Activated CD8-positive, alpha-beta memory T cell treated with anti-CD3 and anti-CD28 coated beads for 4 hours (primary cell): ENCODE measurements at places on chromosomes 12 and 14.
A peak's percentile ranks its signal among the peaks of the same experiment; 100 is the strongest.

GRCh38 chr14:52992236-52992870 lies 41.5 kb upstream of the FERMT2 start:
- DNase-seq = no peak

DNA sequence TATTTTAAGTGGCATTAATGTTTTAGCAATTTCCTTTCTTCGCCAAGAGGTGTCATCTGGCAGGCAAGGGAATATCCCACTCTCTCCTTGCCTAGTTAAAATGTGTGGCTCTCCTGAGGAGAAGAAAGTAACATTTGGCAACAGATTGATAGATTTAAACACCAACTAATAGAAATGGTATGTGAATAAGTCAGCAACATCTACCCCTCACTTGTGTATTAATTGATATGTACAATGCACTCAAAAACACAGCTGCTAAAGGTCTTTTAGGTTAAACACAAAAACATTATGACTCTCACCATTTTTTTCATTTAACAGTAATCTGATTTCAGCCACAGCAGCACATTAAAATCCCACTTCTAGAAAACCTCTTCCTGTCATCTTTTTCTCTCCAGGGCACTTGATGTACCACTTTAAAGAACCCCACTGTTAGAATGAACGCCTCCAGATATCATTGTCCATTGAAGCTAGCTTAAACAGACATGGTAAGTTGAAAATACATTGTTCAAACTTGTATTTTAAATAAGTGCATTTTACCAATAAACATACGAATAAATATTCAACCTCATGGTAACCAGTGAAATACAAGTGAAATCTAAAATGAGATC lies 151.7 kb downstream of the RPAP3 start:
- no peak for DNase-seq

GRCh38 chr12:28021704-28022103 lies 49.2 kb upstream of the PTHLH start:
- DNase-seq = no peak

GRCh38 chr12:71004578-71004977 lies 84.0 kb upstream of the PTPRR start:
- no peak for DNase-seq

- DNase-seq = no peak
These were observed 10.4 kb upstream of the HEATR5A start for GRCh38 chr14:31430634-31431264.

DNA sequence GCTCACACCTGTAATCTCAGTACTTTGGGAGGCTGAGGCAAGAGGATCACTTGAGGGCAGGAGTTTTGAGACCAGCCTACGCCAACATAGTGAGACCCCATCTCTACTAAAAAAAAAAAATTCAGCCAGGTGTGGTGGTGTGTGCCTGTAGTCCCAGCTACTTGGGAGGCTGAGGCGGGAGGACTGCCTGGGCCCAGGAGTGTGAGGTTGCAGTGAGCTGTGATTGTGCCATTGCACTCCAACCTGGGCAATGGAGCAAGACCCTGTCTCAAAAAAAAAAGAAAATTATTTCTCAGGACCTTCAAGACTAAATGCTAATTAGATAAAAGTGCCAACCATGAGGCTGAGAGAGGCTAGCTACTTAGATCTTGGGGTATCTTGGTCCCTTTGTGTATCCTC lies 23.5 kb downstream of the OTUB2 start:
- no peak for DNase-seq

GRCh38 chr12:55624056-55624455 lies 12.6 kb upstream of the OR10P1 start:
- no peak for DNase-seq

DNA sequence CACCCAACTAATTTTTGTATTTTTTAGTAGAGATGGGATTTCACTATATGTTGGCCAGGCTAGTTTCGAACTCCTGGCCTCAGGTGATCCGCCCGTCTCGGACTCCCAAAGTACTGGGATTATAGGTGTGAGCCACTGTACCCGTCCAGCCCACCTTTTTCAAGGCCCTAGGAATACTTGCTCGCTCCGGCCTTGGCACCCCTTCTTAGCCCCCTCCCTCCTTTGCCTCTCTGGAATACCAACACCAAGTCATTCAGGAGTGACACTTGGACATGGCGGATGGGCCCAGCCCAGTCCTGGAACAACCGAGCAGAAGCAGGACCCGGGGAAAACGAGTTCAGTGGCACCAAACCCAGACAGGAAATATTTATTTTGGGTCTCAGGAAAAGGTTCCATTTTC lies 29.1 kb downstream of the PLEKHG3 start:
- no peak for DNase-seq

GRCh38 chr12:27542628-27543027 lies 18.6 kb downstream of the PPFIBP1 start:
- no peak for DNase-seq

DNA sequence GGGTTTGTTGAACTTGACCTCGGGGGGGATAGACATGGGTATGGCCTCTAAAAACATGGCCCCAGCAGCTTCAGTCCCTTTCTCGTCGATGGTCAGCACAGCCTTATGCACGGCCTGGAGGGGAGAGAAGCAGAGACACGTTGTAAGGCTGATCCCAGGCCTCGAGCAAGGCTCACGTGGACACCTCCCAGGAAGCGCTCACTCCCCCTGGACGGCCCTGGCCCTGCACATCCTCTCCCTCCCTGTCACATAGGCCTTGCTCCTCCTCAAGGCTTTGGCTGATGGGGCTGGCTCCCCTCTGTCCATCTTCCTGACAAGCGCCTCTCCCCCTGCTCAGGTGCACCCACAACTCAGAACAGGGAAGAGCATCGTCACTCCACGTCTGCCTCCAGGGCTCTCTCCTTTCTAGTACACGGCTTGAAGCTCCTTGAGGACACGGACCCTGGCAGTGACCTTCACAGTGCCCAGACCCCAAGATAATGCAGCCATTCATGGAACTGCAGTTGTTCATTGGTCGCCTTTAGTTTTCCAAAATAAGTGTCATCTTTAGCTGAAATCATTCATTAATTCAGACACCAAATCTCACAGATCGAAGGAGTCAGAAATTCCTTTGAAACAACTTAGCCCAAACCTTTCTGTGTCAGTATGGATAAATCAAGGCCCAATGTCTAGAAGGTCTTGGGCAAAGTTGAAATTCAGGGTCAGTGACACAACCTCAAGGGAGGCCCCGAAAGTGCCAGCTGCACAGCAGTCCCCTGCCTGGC lies 9.7 kb downstream of the SERPINA1 start:
- no peak for DNase-seq

GRCh38 chr12:29591140-29592020 lies 93.9 kb upstream of the OVCH1 start:
- DNase-seq = no peak

- DNase-seq = no peak
These were observed 183.6 kb upstream of the GRIP1 start for GRCh38 chr12:66862356-66862985.

DNA sequence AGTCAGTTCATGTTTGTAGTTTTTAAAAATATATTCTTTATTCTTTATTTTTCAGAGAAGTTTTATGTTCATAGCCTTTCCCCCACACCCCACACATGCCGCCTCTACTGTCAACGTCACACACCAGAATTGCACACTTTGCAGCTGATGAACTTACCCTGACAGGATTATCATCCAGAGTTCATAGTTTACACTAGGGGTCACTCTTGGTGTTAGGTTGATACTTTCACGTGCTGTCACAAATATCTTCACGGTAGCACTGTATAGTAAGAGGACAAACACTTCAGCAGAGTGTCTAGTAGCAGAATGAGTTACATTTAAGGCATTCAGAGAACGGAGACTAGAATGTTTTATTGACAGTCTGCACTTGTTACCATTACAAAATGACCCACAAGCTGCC lies 5.1 kb downstream of the DPPA3 start:
- DNase-seq = no peak

DNA sequence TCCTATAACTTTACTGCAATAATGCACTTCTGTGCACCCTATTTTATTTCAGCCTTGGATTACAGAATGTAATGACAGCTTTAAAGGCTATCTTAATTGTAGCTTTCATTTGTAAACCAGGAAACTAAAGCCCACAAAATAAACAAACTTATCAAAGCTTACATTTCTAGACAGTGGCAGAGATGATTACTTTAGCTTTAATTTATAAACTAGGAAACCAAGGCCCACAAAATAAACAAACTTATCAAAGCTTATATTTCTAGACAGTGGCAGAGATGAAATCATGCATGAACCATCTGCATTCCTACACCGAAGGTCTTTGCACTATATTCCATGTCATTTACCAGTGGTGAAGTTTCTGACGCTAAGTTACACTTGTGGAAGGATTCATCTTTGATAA lies 74.4 kb downstream of the PRKD1 start:
- no peak for DNase-seq

DNA sequence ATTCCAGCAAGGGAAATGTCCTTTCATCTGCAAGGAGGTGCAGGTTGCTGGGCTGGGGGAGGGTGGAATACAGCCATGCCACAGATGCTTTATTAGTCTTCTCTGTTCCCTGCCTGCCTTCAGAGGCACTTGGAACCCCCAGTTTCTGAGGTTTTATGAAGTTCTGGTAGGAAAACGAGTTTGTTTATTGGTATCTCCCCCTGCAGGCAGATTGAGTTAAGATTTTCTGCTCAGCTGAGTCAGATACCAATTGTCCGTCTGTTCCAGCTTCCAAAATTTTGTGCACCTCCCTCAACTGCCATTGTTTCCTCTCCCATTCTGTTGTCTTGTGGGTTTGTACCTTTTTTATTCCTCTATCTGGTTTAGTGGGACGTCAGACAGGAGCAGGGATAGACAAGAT lies 155.6 kb downstream of the ETV6 start:
- DNase-seq = no peak

- no peak for DNase-seq
These were observed 16.0 kb downstream of the CERS5 start for GRCh38 chr12:50151047-50151687.

DNA sequence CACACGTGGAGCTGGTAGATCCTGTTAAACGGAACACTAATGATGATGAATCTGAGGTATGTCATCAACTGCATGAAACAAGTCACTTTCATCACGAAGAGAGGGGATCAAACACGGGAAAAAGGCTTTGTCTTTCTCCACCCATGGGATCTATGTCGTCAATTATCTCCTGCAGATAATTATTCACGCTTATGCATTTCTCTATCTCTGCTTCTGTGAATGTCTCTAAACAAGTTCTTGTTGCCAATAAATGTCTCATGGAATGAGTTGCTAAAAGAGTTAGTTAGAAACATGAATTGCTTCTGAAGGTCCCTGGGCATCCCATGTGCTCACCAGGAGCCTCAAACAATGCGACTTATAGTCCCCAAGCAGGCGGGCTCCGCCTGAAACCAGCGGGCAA lies 1228.2 kb upstream of the TMEM132C start:
- DNase-seq = no peak

GRCh38 chr12:58161773-58162172 lies 220.4 kb downstream of the ATP23 start:
- no peak for DNase-seq

- peak; percentile 66 for DNase-seq
These were observed at the start of gene TESPA1 for GRCh38 chr12:54984658-54985376. TSS of gene TESPA1 (minus strand) at chr12:54984762. CDS start at chr12:54974562, 10,200 bp downstream.

DNA sequence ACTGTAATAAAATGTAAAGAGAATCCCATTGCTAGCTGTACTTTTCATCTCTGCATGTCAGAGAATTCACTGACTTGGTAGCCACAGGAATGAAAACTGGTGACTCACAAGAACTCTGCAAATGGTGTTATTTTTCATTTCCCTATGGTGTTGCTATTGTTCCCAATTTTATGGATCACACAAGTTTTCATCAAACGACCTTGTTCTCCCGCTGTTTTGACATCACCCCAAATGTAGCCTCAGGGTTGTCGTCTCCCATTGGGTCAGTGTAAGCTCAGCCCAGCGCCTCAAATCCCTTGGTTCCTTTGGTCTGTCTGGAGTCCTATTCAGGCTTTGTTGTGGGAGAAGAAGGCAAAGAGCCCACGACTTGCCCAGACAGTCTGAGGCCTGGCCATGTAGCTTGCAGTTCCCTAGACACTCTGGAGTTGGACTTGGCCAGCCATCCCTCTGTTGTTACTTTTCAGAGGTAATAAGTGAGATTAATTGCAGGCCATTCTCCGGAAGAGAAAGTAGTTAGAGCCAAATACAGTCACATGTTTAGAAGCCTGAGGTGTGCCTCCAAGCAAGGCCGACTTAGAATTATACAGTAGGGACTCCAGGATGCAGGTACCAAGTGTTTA lies 159.2 kb downstream of the TGFB3 start:
- DNase-seq = no peak

DNA sequence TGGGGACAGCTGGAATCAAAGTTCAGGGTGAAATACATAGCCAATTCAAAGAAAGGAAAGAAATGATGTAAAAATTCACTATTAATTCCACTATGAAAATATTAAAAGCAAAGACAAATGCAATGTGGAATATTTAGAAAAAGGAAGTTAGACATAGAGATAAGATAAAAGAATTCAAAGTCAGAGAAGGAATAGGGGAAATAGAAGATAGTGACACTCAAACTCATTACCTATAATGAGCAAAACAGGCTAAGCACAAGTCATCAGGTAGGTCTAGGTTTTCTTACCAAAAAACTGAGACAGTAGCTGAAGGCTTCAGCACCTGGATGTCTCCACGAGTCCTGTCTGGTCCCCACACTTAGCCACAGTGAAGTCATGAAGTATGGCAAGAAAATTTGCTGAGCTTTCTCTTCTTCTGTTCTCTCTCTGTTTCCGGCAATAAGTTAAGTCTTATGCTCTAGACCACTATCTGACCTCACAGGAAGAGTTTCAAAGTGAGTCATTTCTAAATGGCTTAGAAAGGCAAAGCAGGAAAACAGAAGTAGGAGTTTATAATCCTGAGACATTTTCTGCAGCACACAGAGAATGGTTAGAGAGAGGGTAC lies at the start of gene C3AR1:
Gene C3AR1 (minus strand): TSS at position 369 of the 604 bp plus-strand sequence. CDS start 6,174 bp downstream, outside the sequence.
- no peak for DNase-seq

GRCh38 chr14:51681411-51681810 lies 29.7 kb downstream of the FRMD6 start:
- no peak for DNase-seq

GRCh38 chr14:101934601-101935150 lies 29.7 kb upstream of the DYNC1H1 start:
- DNase-seq = no peak

GRCh38 chr12:60391791-60392190 lies 796.0 kb downstream of the SLC16A7 start:
- DNase-seq = no peak

- no peak for DNase-seq
These were observed 863 bp downstream of the DENND5B start for GRCh38 chr12:31589904-31590641.

GRCh38 chr14:75440733-75441477 lies 13.1 kb downstream of the JDP2 start:
- DNase-seq = no peak

DNA sequence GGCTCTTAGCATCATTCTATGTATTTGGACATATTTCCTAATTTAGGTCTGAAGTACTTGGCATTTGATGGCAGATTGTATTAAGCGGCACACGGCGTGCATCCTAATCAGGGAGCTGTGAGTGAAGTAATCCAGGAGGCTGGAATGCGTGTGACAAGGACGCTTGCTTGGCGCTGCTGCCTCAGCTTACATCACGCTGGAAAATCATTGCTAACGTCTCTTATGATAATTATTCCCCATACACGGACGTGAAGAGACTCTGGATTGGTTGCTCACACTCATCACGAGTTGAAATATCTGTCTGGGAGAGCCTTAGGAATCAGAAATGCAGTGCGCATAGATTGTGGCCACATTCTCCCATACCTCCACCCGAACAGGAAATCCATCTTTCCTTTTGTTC lies 85.3 kb downstream of the FBXW8 start:
- DNase-seq = no peak

GRCh38 chr12:92297932-92298696 lies 152.5 kb upstream of the BTG1 start:
- no peak for DNase-seq

- DNase-seq = no peak
These were observed 41.6 kb downstream of the LRRC74A start for GRCh38 chr14:76867516-76868453.
